ENCODE measurements at places on chromosomes 12 and 14. TPM values are rescaled to one million over a fixed set of nuclear protein-coding genes. Genes with fewer than 3 reads are reported as not detected.

GRCh38 chr12:106132175-106133135 lies 6.3 kb downstream of the NUAK1 start:
- H3K27ac ChIP-seq, result no peak overlapping the region
- H3K27me3 ChIP-seq, result no peaks in the 10 kb centered on the region
- H3K4me1 ChIP-seq, result no peaks in the 10 kb centered on the region
- DNase-seq, result no peak
- H3K4me3 ChIP-seq, result no peak overlapping the region
- no peaks in the 10 kb centered on the region for H3K36me3 ChIP-seq

DNA sequence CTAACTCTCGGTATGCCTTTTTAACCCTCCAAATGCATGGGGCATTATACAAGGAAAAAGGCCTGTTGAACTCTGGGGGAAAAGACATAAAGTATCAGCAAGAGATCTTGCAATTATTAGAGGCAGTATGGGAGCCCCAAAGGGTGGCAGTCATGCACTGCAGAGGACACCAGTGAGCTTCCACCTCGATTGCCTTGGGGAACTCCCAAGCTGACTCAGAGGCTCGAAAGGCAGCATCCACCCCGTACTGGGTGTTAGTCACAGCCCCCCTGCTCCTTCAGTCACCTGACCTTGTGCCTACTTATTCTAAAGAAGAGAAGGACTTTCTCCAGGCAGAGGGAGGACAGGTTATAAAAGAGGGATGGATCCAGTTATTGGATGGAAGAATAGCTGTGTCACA lies 781.4 kb upstream of the TMEM132C start:
- DNase-seq, result no peak
- no peaks in the 10 kb centered on the region for H3K4me1 ChIP-seq
- H3K27me3 ChIP-seq, result no peaks in the 10 kb centered on the region
- H3K36me3 ChIP-seq, result no peaks in the 10 kb centered on the region
- H3K27ac ChIP-seq, result no peak overlapping the region

The KRT2 gene
- not detected for total RNA-seq

DNA sequence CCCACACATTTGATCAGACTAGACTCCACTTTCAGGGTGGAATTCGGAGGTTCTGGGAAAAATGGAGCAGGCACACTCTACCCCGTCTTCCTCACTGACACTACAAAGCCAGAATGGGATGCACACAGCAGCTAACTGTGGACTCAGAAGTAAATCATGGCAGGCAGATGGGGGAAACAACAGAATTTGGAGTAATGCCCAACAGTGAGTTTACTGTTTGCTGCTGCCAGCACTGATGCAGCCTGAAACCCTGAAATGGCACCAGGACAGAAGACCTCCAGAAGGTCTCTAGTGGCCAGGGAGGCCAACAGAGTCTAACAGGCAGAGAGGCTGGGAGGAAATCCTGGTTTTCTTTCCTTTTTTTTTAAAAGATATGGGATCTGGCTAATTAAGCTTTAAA lies 24.6 kb downstream of the KCTD10 start:
- H3K4me1 ChIP-seq, result no peaks in the 10 kb centered on the region
- H3K27ac ChIP-seq, result no peak overlapping the region
- DNase-seq, result no peak
- H3K27me3 ChIP-seq, result no peaks in the 10 kb centered on the region
- no peaks in the 10 kb centered on the region for H3K36me3 ChIP-seq
- no peak overlapping the region for H3K4me3 ChIP-seq

- peaks cover 4% of the 10 kb centered on the region for H3K4me1 ChIP-seq
- peak overlapping the region; percentile 99 for H3K27ac ChIP-seq
- H3K4me3 ChIP-seq, result peak overlapping the region; percentile 95
- H3K36me3 ChIP-seq, result no peaks in the 10 kb centered on the region
- peak; percentile 84 for DNase-seq
Measured at GRCh38 chr12:9064815-9065606, 50.7 kb downstream of the A2M start.

DNA sequence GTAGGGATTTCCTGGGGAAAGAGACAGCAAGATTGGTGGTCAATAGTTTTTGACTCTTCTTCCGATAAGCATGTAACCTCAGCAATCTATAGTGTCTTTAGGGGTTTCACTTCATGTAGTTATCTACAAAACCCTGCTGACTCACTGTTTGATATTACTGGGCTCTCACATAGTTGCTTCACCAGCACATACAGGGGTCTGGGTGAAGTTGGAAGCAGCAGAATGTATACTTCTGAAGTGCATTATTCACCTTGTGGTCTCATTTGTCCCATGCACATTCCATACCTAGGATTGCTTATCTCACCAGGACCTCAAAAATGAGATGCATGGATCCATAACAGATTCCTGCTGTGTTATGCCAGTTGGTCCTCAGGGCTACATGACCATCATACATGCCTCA lies 280.0 kb downstream of the LRIG3 start:
- H3K4me1 ChIP-seq, result no peaks in the 10 kb centered on the region
- no peak overlapping the region for H3K27ac ChIP-seq
- no peaks in the 10 kb centered on the region for H3K27me3 ChIP-seq
- H3K36me3 ChIP-seq, result no peaks in the 10 kb centered on the region
- no peak for DNase-seq

The ETV6 gene
- 58.7 TPM for total RNA-seq

- H3K36me3 ChIP-seq, result no peaks in the 10 kb centered on the region
- no peak for DNase-seq
- H3K27me3 ChIP-seq, result no peaks in the 10 kb centered on the region
Measured at GRCh38 chr12:101563212-101563611, 31.6 kb upstream of the MYBPC1 start.

- peak; percentile 62 for DNase-seq
- peak overlapping the region; percentile 100 for H3K27ac ChIP-seq
- H3K36me3 ChIP-seq, result no peaks in the 10 kb centered on the region
Measured at GRCh38 chr12:56687223-56688128, 608 bp downstream of the PTGES3 start.

DNA sequence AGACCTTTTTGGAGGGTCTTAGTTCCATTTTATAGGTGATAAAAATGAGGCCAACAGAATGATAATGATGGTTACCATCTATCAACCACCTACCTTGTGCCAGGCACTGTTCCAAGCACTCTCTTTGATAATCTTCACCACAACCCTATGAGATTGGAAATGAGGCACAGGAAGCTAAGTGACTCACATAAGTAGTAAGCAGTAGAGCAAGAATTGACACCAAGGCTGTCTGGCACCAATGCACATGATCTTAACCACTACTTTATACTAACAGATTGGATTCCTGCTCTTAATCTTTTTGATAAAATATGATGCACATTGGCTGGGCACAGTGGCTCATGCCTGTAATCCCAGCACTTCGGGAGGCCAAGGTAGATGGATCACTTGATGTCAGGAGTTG lies 91.4 kb downstream of the DRAM1 start:
- no peak for DNase-seq
- no peak overlapping the region for H3K4me3 ChIP-seq
- no peaks in the 10 kb centered on the region for H3K36me3 ChIP-seq
- no peaks in the 10 kb centered on the region for H3K4me1 ChIP-seq

- H3K27ac ChIP-seq, result no peak overlapping the region
- no peak overlapping the region for H3K4me3 ChIP-seq
- no peaks in the 10 kb centered on the region for H3K27me3 ChIP-seq
- no peaks in the 10 kb centered on the region for H3K36me3 ChIP-seq
Measured at GRCh38 chr14:35240231-35240630, 52.0 kb upstream of the PSMA6 start.

GRCh38 chr14:67704484-67705089 lies 2.9 kb downstream of the RDH12 start:
- H3K27me3 ChIP-seq, result no peaks in the 10 kb centered on the region
- no peak overlapping the region for H3K27ac ChIP-seq
- DNase-seq, result no peak
- H3K4me3 ChIP-seq, result no peak overlapping the region

- no peaks in the 10 kb centered on the region for H3K36me3 ChIP-seq
- no peak for DNase-seq
- no peak overlapping the region for H3K27ac ChIP-seq
- H3K4me3 ChIP-seq, result no peak overlapping the region
- peaks cover 5% of the 10 kb centered on the region for H3K27me3 ChIP-seq
Measured at GRCh38 chr14:28761438-28762291, 4.9 kb upstream of the FOXG1 start.

The KLRB1 gene
- total RNA-seq, result 0.66 TPM

- DNase-seq, result no peak
- no peaks in the 10 kb centered on the region for H3K36me3 ChIP-seq
- no peaks in the 10 kb centered on the region for H3K4me1 ChIP-seq
- no peaks in the 10 kb centered on the region for H3K27me3 ChIP-seq
Measured at GRCh38 chr12:128903236-128903635, 50.0 kb downstream of the GLT1D1 start.

- no peak overlapping the region for H3K4me3 ChIP-seq
- no peaks in the 10 kb centered on the region for H3K27me3 ChIP-seq
Measured at GRCh38 chr14:104937694-104938365, 13.2 kb downstream of the PLD4 start.

- H3K4me1 ChIP-seq, result no peaks in the 10 kb centered on the region
- no peaks in the 10 kb centered on the region for H3K27me3 ChIP-seq
- no peak overlapping the region for H3K4me3 ChIP-seq
- no peak for DNase-seq
- no peak overlapping the region for H3K27ac ChIP-seq
- no peaks in the 10 kb centered on the region for H3K36me3 ChIP-seq
Measured at GRCh38 chr14:92677087-92677668, 71.2 kb downstream of the LGMN start.

- no peaks in the 10 kb centered on the region for H3K36me3 ChIP-seq
- H3K4me3 ChIP-seq, result no peak overlapping the region
- no peak overlapping the region for H3K27ac ChIP-seq
- H3K27me3 ChIP-seq, result no peaks in the 10 kb centered on the region
- no peaks in the 10 kb centered on the region for H3K4me1 ChIP-seq
- no peak for DNase-seq
Measured at GRCh38 chr12:8226355-8226754, 1.1 kb downstream of the FAM90A1 start.

GRCh38 chr14:75307700-75308379 lies 29.2 kb downstream of the FOS start:
- DNase-seq, result peak; percentile 72
- no peak overlapping the region for H3K27ac ChIP-seq
- H3K27me3 ChIP-seq, result no peaks in the 10 kb centered on the region
- no peaks in the 10 kb centered on the region for H3K4me1 ChIP-seq
- no peaks in the 10 kb centered on the region for H3K36me3 ChIP-seq
